ENCODE measurements at places on chromosomes 7 and 10.
A peak's percentile ranks its signal among the peaks of the same experiment; 100 is the strongest.

DNA sequence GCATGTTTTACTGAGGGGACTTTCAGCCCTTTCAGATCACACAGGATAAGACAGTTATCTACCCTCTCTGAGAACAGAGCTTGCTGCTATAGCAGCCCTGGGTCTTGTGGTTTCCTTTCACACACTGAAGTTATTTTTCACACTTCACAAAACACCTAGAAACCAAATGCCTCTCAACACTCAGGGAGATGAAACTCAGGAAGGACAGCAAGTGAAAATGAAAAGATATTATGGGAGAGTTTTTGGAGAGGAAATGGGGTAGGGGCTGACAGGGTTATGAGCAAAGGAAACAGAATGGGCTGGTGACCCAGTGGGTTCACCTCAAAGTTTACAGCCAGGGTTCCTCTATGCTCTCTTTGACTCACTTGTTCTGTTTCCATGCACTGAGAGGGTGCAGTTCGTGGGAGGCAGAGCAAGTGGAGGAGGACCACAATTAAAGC lies 17.0 kb upstream of the GIMAP2 start:
- DNase-seq = no peak

DNA sequence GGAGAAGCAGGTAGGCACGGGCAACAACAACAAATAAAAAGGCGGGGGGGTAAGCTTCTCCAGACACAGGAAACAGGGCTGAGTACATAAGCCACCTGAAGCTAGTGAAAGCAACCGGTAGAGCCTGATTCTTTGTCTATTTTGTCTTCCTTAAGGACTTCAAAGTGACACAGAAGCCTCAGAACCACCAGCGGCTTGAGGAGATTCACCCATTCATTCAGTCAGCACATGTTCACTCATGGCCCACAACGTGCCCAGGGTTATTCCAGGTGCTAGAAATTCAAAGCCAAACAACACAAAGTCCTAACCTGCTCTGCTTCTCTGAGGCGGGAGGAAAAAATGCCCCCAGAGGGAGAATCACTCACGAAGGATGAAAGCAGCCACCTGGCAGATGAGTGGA lies 69.3 kb upstream of the C7orf33 start:
- DNase-seq = no peak

GRCh38 chr10:59393349-59393748 lies 31.0 kb upstream of the FAM13C start:
- peak; percentile 4 for DNase-seq

- no peak for DNase-seq
Measured at GRCh38 chr7:114126095-114126494, 207.3 kb upstream of the PPP1R3A start.

DNA sequence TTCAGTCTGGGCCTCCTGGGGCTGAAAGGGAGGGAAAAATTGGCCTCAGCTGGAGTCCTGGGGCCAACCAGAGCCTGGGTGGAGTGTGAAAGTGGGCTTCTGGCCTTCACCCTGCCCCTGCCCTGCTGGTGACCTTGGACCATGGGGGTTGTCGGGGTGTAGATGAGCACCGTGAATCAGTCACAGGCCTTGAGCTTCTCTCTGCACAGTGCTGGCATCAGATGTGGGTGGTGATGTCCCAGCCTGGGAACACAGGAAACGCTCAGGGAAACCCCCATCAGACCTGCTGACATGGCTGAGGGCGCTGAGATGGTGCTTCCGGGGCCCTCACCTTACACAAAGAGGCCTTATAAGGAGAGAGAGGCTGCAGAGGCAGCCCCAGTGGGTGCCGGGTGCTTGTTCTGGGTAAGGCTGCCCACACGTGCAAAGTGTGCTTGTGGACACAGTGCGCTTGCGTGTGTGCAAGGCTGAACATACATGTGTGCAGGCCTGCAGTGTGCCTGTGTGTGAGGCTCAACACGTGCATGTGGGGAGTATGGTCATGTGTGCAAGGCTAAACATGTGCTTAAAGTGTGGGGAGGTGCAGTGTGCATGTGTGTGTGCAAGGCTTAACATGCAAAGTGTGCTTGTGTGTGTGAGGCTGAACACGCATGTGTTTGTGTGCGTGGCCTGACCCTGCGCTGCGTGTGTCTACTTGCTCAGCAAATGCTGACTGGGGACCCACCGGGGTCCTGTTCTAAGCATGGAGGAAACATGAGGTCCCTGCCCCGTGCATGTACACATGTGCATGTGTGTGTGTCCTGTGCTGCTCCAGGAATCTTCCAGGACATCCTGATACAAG lies 6.5 kb downstream of the ARPC1B start:
- DNase-seq = no peak

- no peak for DNase-seq
Measured at GRCh38 chr7:50352751-50353150, 48.2 kb downstream of the IKZF1 start.

DNA sequence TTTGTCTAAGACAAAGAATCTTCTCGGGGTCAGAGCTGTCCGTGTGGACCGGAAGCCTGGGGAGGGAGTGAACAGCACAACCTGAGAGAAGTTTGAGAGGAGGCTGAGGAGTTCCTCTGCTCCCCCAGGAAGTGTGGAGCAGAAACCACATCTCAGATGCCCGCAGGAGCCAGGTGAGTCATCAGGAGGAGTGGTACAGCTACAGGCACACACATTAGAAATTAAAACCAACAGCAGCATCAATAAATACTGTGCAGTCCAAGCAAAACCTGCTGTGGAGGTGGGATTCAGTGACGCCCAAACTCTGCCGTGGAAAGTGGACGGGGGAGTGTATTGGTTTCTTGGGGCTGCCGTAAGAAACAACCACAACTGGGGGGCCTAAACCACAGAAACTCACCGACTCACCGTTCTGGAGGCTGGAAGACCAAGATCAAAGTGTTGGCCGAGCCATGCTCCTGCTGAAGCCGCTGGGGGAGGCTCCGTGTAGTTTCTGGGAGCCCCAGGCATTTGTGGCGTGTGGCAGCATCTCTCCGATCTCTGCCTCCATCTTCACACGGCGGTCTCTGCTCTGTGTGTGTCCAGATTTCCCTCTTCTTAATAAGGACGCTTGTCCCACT lies 31.2 kb upstream of the GARS1 start:
- DNase-seq = peak; percentile 38

GRCh38 chr10:119237722-119238436 lies 30.5 kb downstream of the GRK5 start:
- no peak for DNase-seq

- DNase-seq = no peak
Measured at GRCh38 chr7:32223071-32223650, 153.0 kb upstream of the PDE1C start.

DNA sequence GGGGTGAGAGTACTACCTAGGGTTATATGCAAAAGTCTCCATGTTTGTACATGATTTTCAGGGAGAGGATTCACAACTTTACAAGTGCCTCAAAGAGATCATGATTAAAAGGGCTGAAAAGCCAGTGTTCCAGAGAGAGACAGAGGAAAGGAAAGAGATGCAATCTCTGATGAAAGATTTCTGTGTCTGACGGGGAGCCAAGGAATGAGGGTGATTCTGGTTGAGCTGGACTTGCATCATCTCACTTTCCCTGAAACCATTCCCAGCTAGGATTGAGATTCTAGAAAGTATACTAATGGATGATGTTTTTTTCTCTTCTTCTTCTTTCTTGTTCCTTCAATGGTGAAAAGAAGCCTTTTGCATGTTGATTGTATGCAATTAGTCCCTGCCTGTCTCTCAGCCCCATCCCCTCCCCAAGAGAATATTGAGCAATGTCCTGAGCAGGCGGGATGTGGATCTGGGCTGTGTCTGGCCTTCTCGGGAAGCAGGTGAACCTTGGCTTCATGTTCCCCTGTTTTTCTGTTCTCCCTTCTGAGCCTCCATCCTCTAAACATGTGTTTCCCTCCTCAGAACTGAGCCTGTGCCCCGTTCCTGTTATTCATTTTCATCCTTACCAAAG lies 186.1 kb downstream of the ZNF365 start:
- peak; percentile 85 for DNase-seq

GRCh38 chr10:125550362-125550761 lies 132.6 kb downstream of the TEX36 start:
- DNase-seq = peak; percentile 31

- DNase-seq = peak; percentile 80
Measured at GRCh38 chr7:45456747-45457524, 117.2 kb upstream of the ADCY1 start.

GRCh38 chr10:48659790-48660189 lies 24.9 kb upstream of the WDFY4 start:
- DNase-seq = no peak

DNA sequence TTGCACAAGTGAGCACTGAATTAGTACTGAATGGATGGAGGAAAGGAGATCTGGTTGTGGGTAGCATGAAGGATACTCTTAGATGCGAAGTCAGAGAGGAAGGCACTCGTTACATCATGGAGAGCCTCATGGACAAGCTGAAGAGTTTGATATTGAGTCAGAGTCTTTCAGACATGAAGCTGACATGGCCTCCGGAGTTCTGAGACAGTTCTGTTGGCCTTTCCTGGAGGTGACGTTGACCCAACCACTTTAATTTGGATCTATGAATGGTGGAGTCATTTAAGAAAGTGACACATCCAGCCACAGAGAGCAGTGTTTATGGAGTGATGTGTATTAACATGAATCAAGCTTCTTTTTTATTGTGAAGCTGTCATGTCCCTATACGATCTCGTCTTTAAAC lies 286.3 kb upstream of the CDC14C start:
- DNase-seq = no peak

- peak; percentile 69 for DNase-seq
Measured at GRCh38 chr7:19111474-19112273, 5.8 kb downstream of the TWIST1 start.

DNA sequence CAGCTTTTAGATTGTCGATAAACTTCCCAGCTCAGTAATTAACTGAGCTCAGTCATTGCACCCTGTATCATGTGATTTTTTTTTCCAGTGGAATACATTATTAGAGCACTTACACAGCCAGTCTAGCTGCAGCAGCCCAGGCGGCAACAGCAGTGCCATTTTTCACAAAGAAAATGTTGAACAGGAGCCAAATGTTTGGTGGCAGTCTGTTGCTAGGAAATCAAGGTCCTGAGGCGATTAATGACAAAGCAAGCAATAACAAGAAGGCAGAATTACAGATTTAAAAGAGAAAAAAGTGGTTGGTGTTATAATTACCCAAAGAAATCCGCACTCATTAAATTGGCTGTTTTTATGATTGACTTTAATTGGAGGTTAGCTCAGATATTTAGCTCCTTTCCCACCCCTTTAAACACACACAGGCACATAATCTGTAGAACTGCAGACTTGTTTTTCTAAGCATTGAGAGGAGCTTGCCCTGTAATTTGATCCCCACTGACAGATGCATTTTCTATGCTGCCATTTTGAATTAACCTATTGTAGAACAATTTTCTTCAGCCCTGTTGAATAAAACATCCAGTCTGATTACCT lies 267.4 kb downstream of the ADK start:
- DNase-seq = peak; percentile 16

DNA sequence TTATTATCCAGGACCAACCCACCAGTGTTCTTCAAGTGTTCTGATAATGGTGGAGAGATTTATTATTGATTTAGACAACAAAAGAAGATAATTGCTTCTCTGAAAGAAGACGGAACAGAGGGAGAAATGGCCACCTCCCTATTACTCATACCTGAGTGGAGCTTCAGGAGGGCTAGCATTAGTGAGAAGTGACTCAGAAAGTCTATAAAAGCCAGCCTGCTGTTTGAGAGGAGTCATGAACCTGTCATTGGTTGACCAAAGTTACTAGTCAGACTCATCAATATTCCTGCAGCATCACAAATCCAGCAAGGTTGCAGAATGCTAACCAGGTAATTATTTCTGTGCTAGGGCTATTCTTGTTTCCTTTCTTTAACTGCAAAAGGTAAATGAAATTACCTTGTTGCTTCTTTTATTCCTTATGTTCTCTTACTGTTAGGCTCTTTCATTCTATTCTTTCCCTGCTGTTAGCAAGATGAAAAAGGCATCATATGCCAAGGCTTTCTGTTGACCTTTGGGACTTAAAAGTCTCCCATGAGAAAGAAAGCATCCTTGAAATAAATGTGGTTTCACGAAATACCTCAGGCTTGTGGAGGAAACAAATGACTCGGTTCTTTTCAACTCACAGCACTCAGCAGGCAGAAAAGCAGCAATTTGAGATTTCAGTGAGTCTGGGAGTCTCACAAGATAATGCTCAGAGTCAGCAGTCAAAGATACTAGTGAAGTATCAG lies 256.4 kb upstream of the PHYHIPL start:
- DNase-seq = peak; percentile 89

GRCh38 chr10:110165239-110165638 lies 42.2 kb upstream of the MXI1 start:
- DNase-seq = no peak

DNA sequence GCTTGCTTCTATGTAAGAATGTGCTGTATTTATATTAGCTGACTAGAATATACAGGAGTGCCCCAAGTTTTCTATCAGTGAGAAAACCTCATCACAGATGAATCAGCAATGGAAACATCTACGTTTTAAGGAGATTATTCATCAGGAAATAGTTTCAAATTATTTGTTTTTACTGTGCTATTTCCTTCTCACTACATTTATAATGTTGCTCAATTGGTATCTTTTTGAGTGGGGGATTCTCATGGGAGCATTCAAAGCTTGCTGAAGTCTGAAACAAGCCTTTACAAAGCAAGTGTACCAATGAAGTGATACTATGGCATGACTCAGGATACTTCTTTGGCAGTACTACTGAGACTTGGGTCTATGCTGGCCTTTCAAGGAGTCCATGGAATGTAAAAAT lies 191.1 kb upstream of the SLC26A5 start:
- DNase-seq = peak; percentile 95

- DNase-seq = no peak
Measured at GRCh38 chr10:72258617-72259016, 15.1 kb upstream of the DDIT4 start.

GRCh38 chr10:94533027-94533426 lies 12.6 kb upstream of the HELLS start:
- no peak for DNase-seq

GRCh38 chr10:11551916-11552602 lies 59.4 kb downstream of the USP6NL start:
- DNase-seq = peak; percentile 92

- no peak for DNase-seq
Measured at GRCh38 chr7:18471476-18472160, 23.9 kb upstream of the HDAC9 start.

DNA sequence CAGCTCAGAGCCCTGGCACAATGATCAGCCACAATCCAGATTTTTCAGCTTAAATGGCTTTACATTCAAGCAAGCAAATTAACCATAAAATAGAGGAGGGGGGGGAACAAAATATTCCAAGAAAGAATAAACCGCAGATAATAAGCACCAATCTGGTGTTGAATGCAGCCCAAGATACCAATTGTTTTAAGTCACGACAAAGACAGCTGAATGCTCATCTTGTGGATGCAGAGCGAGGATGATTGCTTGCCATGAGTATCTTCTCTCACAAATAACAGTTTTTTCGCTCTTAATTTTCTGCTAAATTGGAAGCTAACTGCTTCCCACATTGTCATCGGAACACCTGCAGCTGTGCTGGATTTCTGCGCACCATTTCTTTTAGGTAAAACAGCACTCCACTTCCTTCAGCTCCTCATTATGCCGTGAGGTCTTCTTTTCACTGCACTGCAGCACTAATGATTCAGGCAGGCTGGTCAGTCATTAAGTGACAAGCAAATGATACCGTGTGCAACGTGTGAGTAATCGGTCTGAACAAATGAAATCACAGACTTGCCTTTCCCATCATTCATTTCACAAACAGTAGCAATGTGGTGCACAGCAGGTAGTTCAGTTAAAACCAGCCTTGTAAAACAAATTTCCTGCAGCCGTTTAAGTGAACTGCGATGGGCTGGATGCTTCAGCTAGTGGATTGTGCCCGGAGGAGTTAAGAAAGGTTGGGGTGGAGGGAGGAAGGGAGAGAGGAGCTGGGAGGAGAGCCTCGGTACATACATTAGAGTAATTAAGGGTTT lies 106.4 kb upstream of the CDCA7L start:
- DNase-seq = no peak

Measured in fibroblast of skin of right quadriceps (primary cell).